Fibroblast of pulmonary artery (primary cell): ENCODE measurements at places on chromosomes 2 and 18.
A peak's percentile ranks its signal among the peaks of the same experiment; 100 is the strongest.

DNA sequence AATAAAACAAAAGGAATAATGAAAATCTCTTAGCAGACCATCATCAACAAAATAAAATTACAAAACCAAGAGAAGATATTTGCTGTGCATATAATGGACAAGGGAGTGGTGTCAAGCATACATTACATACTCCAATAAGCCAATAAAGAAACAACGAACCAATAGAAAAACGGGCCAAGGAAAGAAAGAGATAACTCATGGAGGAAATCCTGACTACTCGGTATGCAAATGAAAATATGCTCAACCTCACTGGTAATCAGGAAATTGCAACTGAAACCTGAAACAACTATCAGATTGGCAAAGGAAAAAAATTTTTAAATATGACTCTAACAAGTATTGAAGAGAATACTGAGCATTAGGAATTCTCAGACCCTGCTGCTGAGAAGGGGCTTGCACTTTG, 84.7 kb downstream of the BCL2 start:
- DNase-seq: no peak

GRCh38 chr2:174627216-174627615, 29.6 kb upstream of the WIPF1 start:
- DNase-seq: no peak

- no peak for DNase-seq
Observed at GRCh38 chr2:39160982-39161381, 40.1 kb upstream of the SOS1 start.

GRCh38 chr2:23401427-23402204, 16.6 kb downstream of the KLHL29 start:
- DNase-seq: no peak

- DNase-seq: no peak
Observed at GRCh38 chr2:78699696-78700095, 325.8 kb upstream of the REG3G start.

DNA sequence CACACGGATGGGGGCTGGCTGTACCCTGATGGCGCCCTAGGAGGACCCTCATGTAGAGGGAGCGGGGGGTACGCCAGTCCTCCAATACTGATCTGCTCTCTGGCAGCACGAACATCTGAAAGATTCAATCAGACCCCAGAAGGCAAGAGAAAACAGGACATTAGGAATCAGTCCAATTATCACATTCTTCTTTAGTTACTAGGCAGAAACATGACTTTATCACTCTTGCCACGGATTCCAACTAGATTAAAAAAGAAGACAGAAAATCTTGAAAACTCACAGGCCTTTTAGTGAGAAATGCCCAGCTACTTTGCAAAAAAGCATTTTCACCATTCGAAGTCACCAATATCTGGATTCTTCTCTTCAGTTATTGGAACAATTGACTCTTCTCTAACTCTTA, 68.4 kb downstream of the ID2 start:
- no peak for DNase-seq

- DNase-seq: peak; percentile 50
Observed at GRCh38 chr2:96267159-96267971, 1.3 kb downstream of the CIAO1 start.

- DNase-seq: no peak
Observed at GRCh38 chr2:236319036-236319435, 54.8 kb upstream of the ASB18 start.
